A673 (cell line): ENCODE measurements at places on chromosomes 5 and 9.

- no peaks in the 10 kb centered on the region for H3K4me1 ChIP-seq
- DNase-seq, result no peak
- H3K27ac ChIP-seq, result no peak overlapping the region
- no peaks in the 10 kb centered on the region for H3K36me3 ChIP-seq
Measured at GRCh38 chr5:143432658-143433239, 29.3 kb upstream of the NR3C1 start.

- DNase-seq, result no peak
- H3K4me1 ChIP-seq, result no peaks in the 10 kb centered on the region
- H3K36me3 ChIP-seq, result no peaks in the 10 kb centered on the region
- no peak overlapping the region for H3K27ac ChIP-seq
- H3K4me3 ChIP-seq, result no peak overlapping the region
Measured at GRCh38 chr5:172048539-172049101, 42.2 kb upstream of the FBXW11 start.

- H3K4me3 ChIP-seq, result peak overlapping the region; percentile 87
- H3K27ac ChIP-seq, result no peak overlapping the region
- H3K27me3 ChIP-seq, result no peaks in the 10 kb centered on the region
- H3K4me1 ChIP-seq, result peaks cover 22% of the 10 kb centered on the region
Measured at GRCh38 chr9:127935765-127936221, 1.9 kb downstream of the DPM2 start.

DNA sequence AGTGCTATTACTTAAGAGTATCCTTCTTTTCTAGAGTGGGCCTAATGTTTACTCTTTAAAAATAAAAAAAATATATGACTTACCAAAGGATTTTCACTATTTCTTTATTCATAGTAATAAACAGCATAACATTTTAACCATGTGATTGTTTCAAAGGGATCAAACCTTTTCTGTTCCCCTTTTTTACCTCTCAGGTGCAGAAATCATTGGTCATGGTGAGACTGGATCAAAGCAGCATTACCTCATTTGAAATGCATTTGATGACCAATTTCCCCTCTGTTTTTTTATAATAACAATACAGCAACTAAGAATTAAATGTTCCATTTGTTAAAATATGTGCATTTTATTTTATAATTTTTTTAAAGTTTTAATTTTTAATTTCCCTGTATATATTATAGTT lies 598.0 kb upstream of the RGMB start:
- H3K27ac ChIP-seq, result no peak overlapping the region
- peaks cover 3% of the 10 kb centered on the region for H3K27me3 ChIP-seq
- H3K4me1 ChIP-seq, result no peaks in the 10 kb centered on the region
- H3K36me3 ChIP-seq, result no peaks in the 10 kb centered on the region
- DNase-seq, result no peak

- no peak overlapping the region for H3K4me3 ChIP-seq
- no peaks in the 10 kb centered on the region for H3K36me3 ChIP-seq
- no peaks in the 10 kb centered on the region for H3K27me3 ChIP-seq
- H3K27ac ChIP-seq, result no peak overlapping the region
- H3K4me1 ChIP-seq, result no peaks in the 10 kb centered on the region
Measured at GRCh38 chr9:96186591-96187011, 115.4 kb downstream of the HSD17B3 start.

GRCh38 chr9:25709941-25710340 lies 31.7 kb upstream of the TUSC1 start:
- H3K27ac ChIP-seq, result no peak overlapping the region
- no peaks in the 10 kb centered on the region for H3K4me1 ChIP-seq
- no peaks in the 10 kb centered on the region for H3K36me3 ChIP-seq
- DNase-seq, result no peak
- H3K4me3 ChIP-seq, result no peak overlapping the region

GRCh38 chr5:170570476-170570875 lies 66.7 kb downstream of the KCNIP1 start:
- no peak overlapping the region for H3K27ac ChIP-seq
- no peak for DNase-seq
- H3K27me3 ChIP-seq, result peaks cover 4% of the 10 kb centered on the region
- no peaks in the 10 kb centered on the region for H3K4me1 ChIP-seq

DNA sequence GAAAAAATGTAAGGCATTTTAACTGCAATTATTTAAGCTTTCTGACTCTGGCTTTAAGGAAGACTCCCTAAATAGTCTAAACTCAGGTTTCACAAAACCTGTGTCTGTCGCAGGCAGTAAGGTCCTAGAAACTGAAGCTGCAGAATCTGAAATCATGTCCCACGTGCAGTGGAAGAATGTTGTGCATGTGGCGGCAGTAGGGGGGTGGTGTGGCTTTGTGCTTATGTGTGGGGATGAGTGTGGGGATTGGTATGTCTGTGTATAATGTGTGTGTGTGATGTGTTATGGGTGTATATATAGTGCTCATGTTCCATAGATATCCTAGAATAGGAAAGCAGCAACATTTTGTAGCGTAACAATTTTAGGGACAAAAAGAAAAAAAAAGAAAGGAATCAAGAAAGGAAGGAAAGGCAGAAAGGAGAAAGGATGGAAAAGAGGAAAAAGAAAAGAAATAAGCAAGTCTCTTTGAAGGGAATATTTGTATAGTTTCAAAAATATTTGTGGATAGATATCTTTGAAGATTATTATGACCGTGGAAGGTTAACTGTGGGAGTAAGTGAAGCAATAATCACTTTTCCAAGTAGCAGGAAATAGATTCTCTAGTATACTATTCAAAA lies 6.6 kb downstream of the ANKDD1B start:
- H3K36me3 ChIP-seq, result no peaks in the 10 kb centered on the region
- no peak for DNase-seq
- no peaks in the 10 kb centered on the region for H3K27me3 ChIP-seq
- H3K4me1 ChIP-seq, result no peaks in the 10 kb centered on the region
